ENCODE measurements at places on chromosomes 13 and 19.

GRCh38 chr19:33368074-33368864 is 5.2 kb upstream of the CEBPG start:
- no peak for DNase-seq

- no peak for DNase-seq
Observed at GRCh38 chr19:4584670-4585460, 25.4 kb upstream of the SEMA6B start.

- DNase-seq, result no peak
Observed at GRCh38 chr13:79936368-79937136, 404.4 kb downstream of the SPRY2 start.

GRCh38 chr13:50735071-50735470 is 108.4 kb downstream of the DLEU7 start:
- DNase-seq, result no peak

DNA sequence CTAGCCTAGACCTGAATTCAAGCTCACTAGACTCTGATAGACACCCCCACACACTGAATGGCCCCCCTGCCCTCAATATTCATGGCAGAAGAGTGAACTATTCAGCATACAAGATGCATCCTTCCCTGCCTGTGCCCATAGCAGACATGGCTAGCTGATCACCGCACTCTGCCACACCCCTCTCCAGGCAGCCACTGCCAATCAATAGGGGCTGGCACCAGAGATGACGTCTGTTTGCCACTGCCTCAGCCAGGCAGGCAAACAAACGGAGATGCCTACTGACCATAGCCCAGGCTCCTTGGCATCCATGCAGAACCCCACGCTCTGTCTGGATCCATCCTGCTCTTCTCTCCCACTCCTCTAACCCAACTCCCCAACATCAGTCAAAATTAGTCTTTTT is 13.8 kb upstream of the NPAS1 start:
- DNase-seq, result no peak

- DNase-seq, result no peak
Observed at GRCh38 chr13:53368948-53369347, 340.3 kb downstream of the OLFM4 start.

DNA sequence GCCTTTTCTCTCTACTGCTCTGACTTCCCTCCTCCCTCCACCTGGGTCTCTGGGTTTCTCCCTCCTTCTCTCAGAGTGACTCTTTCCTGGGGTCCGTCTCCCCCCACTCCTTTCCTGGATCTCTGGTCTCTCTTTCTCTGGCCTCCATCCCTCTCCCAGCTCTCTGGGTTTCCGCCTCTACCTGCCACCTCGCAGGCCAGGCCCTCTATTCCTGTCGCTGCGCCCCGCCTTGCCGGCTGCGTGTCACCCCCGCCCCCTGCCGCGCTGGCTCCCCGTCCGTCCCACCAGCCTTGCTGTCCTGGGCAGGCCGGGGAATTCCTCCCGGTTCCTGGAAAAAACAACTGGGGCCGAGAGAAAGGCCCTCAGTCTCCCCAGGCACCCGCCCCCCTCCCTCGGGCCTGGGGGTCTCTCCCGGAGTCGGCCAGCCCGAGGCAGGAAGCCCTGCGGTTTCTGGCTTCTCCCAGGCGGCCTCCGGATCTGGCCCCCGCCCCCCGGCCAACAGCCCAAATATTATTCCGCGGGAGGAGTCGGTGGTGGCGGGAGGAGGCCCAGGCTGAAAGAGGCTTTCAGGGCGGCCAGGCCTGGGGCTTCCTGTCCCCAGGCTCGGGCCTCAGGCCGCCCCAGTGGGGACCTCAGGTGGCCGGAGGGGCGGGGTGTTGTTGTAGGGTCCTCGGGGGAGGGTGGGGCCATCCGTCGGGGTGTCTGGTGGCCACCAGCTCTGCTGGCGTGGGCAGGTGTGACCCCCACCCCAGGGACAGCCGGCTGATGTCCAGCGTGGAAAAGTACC is 9.3 kb downstream of the IRF2BP1 start:
- DNase-seq, result no peak

DNA sequence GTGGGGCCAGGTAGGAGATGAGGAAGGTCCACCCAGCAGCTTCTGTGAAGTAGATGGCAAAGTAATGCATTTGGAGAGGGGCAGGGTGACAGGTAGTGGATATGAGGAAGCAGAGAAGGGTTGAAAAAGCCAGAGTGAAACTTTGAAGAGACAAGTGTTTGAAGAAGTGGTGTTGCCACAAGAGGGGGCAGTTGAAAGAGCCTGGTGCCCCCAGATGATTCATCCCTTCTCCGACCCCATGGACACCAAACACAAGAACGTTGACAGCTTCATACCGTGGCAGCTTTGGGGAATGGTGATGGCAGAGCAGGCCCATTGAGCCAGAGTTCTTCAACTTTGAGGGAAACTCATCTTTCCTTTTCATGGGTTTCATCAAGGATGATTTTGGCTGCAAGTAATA is 19.9 kb downstream of the IFNL3 start:
- no peak for DNase-seq

GRCh38 chr13:97191142-97191541 is 31.0 kb upstream of the MBNL2 start:
- no peak for DNase-seq

GRCh38 chr13:100828226-100828625 is 153.6 kb upstream of the TMTC4 start:
- no peak for DNase-seq

DNA sequence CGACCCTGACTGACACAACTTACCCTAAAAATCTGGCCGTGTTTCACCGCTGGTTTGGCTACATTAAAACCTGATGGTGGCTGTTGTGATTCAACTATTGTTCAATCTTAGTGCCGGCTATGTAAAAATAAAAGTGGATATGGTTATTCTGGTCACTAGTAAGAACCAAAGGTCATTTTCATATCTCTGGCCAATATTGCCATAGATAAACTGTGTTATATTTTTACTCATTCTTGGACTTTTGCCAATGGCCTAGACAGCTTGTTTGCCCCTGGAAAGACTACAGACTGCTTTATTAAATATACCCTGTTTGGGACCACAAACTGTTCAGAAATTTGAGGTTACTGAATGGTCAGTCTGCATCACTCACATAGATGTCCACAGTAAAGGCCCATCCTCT is 258.5 kb upstream of the KLHL1 start:
- no peak for DNase-seq

GRCh38 chr13:44667943-44668342 is 91.8 kb upstream of the TSC22D1 start:
- DNase-seq, result no peak

DNA sequence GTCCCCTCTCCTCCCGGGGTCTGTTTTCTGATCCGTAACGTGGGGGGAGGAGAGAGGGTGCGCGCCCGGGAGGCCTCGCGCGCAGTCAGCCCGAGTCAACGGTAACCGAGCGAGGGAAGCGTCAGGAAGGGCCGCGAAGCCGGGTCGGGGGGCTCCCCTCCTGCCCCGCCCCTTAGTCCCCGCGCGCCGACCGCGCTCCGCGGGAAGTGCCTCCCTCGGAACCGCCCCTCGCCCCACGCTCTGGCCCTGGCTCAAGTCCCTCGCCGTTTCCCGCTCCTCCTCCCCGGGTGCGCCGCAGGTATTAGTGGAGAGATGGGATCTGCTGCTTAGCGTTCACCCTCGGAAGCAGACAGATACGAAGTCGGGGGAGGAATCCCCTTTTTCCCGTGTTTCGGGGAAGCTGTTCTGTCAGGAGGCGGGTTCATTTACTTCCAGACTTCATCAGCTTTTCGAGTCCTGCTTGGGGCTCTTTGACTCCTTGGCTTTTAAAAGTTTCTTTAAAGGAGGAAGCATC is 770 bp downstream of the HNRNPM start:
- DNase-seq, result no peak

DNA sequence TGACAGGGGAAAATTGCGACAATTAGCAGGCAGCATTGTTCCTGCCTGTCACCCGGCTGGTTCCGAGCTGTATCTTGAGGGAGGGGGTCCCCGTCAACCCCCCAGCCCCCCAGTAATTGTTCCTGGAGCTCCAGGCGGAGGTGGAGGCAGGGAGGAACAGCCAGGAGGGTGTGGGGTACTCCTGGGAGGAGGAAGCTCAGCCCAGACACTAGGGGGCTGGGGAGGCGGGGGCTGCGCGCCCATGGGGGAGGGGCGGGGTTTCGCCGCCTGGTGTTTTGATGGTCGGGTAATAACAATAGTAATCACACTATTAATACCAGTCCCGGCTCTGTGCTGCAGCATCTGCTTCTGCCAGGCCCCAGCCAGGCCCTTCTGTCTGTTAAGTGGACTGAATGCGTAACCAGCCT is 8.6 kb downstream of the NPAS1 start:
- DNase-seq, result no peak

GRCh38 chr19:55581823-55582223 is 1.2 kb upstream of the ZNF579 start:
- no peak for DNase-seq
